ENCODE measurements at places on chromosomes 2 and 18.

DNA sequence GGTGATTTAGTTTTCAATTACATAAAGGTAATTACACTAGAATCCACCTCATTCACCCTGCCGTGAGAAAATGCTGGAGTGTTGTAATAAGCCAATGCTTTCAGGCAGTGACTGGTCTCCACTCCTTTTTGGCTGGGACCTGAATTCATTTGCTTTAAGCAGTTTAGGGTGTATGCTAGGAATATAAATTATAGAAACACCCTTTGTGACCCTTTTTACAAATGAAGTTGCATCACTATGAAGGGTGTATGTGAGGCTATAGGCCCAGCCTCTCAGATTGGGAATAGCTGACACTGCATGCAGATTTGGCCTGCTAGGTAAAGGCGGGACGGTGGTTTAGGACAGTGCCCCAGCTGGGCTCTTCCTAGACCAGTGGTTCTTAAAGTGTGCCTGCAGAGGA lies 50.8 kb upstream of the NFE2L2 start:
- no peak for DNase-seq

GRCh38 chr2:67242456-67242855 lies 154.7 kb upstream of the ETAA1 start:
- DNase-seq, result no peak

GRCh38 chr18:28045880-28046279 lies 131.1 kb downstream of the CDH2 start:
- no peak for DNase-seq

DNA sequence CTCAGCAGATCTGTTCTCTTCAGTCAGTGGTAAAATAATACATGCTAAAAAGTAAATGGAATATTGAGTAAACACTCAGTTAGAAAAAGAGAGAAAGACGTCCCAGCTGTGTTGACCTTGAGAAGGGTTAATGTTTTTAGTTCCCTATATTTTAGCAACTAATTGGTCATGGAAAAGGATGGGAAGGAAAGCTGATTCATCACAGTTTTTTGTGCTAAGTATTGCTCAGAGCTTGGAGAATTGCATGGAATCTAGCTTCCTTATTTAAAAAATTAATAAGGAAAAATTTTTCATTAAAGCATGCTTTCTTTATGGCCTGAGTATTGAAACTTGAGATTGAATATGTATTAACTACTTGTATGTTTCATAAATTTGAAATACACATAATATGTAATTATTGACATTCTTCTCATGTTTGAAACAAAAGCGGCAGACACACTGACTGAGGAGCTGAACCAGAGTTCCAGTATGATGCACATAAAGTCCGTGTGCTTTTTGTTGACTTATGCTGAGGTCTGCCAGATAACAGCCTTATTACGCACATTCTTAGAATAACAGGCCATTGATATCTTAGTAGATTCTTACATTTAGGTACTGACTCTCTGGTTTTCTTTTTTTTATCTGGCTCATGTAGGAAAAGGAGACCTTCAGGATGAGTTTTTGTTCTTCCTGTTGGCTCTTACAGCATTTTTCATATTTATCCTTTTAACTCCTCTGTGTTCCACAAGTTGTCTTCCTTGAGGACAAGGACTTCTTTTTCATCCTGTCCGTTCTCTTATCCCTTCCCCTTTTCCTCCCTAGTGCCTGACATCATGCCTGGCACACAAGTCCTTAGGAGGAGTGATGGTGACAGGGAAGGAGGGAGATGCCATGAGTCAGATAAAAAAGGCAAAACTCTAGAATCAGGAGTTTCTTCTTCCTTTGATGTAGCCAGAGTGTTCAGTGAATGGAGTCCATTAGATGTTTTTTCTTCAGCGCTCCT lies 194.1 kb downstream of the PTPRM start:
- no peak for DNase-seq

GRCh38 chr2:57180042-57180567 lies 866.5 kb upstream of the VRK2 start:
- DNase-seq, result no peak

DNA sequence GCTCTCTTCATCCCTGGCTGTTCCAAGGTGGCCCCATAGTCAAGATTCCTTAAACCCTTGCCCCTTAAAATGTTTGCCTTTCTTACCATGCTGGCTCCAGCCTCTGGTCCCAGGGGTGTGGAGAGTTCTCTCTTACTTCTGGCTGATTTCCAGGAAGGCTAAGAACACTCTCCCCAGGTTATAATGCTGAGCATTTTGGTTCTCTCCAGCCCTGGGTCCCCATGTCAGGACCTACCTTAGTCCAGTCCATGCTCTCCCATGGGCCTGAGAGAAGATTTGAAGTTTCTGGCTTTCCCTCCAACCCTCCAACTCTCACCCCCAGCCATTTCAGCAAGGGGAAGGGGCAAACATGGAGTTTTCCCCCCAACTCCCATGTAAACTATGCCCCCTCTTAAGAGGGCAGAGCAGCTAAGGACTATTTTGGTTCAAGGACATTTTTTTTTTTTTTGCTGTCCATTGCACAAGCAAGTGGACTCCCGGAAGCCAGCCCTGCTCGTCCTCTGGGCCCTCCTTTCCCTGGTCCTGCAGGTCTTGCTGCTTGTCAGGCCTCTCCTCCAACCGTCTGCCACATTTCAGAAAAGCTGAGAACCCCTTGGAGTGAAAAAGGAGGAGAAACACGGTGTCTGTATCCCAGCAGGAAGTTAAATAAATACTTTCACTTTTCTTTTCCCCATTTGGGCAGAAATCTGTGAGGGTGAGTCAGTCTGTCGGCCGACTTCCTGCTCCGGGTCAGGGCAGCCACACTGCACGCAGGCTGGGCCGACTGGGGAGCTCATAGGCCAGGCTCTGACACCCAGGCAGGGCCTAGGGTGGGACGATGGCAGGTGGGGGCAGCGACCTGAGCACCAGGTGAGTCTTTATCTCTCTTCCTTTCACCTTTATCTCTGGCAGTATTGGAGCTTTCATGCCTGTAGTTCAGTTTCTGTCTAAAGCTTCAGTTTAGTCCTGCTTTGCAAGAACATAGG lies at the start of gene SP140L:
Gene SP140L, plus strand, starts transcription at position 741 of the 965 bp plus-strand sequence. Its CDS starts 77 bp downstream, at position 818.
- DNase-seq, result peak; percentile 45

DNA sequence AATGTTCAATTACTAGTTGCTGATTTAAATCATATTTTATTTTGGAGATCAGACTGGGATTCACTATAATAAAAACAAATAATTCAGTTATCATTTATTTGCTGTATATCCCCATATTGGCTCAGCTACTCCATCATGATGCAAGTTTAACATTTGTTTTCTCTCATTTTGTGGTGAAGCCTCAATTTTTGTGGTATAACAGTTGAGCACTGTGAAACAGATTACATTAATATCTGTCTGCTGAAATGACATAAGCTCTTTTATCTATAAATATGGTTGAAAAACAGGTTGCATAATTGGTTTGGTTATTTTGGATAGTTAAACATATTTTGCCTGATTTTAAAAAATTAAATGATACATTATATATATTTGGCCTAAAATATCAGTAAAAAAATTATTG lies 67.7 kb downstream of the DPP4 start:
- no peak for DNase-seq

DNA sequence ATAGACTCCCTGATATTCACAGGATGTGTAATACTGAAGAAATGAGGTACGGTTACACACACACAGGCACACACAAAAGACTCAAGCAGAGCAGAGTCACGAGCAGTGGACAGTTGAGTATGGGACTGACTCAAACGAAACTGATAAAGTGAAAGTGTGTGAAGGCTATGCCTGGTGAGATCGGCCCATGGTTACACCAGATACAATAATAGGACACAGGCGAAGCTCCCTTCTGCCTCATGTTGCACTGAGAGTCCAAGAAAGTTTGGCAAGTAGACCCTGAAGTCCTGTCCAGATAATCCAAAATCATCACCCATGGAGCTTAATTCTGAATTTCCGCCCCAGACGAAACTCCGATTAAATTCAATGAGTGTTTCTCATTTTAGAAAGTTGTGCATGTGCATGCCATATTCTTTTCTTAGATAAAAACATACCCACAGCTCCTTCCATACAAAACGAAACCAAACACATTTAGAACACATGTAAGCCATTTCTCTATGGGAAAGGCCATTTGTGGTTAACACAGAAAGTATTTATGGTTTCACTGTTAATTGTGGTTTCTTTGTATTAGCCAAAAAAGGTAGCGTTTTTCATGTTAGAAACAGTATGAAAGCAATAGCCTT lies 567.6 kb downstream of the PLCL1 start:
- no peak for DNase-seq

DNA sequence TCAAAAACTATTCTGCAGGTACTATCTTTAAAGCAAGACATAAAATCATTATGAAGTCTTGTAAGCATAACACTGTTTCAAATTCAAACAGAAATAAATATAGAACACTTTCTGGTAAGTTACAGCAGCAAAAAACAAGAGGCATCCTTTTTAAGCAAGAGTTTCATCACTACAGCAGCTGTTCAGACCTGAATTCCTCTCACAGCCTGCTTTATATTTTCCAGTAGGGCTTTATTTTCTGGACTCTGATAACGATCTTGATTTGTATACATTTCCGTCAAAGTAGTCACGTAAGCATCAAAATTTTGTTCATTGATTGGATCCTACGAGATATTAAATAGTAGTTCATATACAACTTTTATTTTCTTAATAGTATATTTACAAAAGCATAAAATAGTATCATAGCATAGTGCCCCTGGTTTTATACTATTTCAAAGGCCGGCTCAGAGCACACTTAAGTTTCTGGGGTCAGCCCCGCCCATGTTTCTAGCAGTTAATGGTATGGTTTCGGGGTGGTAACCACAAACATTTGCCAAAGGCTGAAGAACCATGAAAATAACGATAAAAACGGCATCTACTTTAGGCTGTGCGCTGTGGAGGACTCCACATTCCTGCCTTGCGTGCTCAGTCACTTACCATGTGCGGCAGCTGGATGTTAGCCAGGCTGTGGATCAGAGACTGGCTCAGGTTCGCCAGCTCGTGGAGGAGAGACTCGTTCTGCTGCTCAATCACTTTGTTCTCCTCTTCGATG lies 47.5 kb upstream of the PXDN start:
- no peak for DNase-seq

- DNase-seq, result no peak
These were observed 5.0 kb upstream of the GPR35 start for GRCh38 chr2:240620149-240620731.

- no peak for DNase-seq
These were observed 11.3 kb upstream of the PPP3R1 start for GRCh38 chr2:68263632-68264031.

DNA sequence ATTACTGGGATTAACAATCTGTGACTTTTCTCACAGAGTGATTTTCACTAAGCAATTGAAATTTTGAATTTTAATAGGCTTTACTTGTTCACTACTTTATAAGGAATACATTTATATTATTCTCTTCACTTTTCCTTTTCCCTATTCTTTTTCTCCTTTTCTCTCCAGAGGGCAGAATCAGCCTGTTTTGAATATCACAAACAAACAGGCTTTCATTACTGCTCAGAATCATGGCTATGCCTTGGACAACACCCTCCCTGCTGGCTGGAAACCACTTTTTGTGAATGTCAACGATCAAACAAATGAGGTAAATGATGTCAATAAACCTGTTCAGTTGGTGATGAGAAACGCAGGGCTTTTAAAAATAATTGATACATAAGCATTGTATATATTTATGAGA lies 35.3 kb downstream of the CPS1 start:
- DNase-seq, result no peak

DNA sequence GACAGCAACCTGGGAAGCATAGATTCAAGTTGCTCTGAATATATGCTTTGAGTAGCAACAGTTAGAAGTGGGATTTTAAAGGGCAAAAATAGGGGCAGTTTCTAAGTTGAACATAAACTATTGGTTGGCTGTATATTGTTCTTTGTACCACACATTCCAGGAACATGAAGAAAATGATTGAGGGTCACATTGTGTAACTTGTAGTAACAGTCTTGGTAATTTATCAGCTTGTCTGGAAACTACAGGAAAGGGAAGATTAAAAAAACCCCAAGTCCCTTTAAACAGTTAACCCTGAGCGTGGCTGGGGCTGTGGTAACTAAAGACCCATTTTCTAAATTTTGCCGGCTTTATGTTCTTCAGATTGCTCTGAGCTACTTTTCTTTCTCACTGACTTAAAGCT lies 7.4 kb downstream of the PLEKHB2 start:
- DNase-seq, result no peak

DNA sequence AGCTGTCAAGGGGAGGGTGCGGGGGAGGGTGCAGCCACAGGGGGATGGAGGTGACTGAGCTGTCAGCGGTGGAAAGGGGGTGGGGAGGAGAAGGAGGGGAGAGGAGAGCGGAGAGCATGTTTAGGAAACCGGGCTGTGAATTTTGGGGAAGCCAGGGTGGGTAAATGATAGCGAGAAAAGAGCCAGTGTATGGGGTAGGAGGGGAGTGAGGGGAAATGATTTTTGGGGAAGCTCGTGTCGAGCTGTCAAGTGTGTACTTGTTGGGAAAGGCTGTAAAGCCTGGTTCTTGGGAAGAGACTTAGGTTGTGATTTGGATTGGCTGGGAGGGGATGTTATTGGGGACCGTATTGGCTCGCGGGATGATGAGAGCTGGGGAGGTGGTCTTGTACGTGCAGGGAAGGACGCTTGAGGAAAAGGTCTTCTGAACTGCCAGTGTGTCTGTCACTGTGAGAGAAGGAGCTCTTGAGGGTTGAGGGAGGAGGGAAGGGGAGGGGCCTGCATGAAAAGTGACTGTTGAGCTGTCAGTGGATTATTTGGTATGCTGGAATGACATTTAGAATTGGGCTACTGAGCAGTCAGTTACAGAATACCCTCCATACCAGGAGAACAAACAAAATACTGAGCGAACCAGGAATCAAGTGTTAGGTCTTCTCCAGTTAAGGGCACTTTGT lies 1.0 kb downstream of the UBR3 start:
- peak; percentile 20 for DNase-seq

DNA sequence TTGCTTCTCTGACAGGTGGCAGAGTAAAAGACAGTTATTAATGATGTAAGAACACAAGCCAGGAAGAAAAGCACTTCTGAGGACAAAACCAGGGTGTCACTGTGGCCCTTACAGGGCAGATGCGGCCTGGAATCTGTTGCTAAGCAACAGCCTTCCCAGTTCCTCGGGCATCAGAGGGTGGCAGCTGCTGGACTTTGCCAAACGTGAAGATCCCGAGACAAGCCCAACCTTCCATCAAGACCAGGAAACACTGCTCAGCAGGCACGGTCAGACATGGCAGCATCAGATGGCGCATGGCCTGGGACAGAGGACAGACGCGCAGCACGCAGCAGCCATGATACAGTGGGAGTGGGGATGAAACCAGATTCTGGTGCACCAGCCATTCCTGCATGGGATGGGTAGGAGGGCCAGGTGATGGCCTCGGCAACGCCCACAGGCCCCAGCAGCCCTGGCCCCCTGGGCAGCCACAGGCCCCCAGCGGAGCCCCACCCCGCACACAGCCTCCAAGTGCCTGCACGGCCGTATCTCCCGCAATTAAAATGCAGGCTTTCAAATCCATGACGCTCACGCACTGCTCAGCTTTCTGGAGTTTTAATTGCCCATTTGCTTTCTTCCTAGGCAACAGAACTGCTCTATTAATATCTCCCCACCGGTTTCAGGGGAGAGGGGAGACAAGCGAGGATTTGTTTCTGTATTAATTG lies 89.0 kb downstream of the EIPR1 start:
- no peak for DNase-seq

GRCh38 chr2:181984060-181984459 lies 1.6 kb upstream of the PPP1R1C start:
- DNase-seq, result no peak

GRCh38 chr2:1650085-1650872 lies 94.0 kb downstream of the PXDN start:
- DNase-seq, result no peak

Measured in stimulated activated CD8-positive, alpha-beta memory T cell treated with anti-CD3 and anti-CD28 coated beads, Interleukin-4, amount 100 ng/mL, for 4 hours (primary cell).